Vagina (tissue), 2 donors: ENCODE measurements at places on chromosomes 11 and 22. TPM values are rescaled to one million over a fixed set of nuclear protein-coding genes. Genes with fewer than 3 reads are reported as not detected.
A peak's percentile ranks its signal among the peaks of the same experiment; 100 is the strongest.

GRCh38 chr11:416757-417621, 2.2 kb upstream of the SIGIRR start:
- no peak for DNase-seq

The CDON gene
- total RNA-seq: 9.8 TPM

DNA sequence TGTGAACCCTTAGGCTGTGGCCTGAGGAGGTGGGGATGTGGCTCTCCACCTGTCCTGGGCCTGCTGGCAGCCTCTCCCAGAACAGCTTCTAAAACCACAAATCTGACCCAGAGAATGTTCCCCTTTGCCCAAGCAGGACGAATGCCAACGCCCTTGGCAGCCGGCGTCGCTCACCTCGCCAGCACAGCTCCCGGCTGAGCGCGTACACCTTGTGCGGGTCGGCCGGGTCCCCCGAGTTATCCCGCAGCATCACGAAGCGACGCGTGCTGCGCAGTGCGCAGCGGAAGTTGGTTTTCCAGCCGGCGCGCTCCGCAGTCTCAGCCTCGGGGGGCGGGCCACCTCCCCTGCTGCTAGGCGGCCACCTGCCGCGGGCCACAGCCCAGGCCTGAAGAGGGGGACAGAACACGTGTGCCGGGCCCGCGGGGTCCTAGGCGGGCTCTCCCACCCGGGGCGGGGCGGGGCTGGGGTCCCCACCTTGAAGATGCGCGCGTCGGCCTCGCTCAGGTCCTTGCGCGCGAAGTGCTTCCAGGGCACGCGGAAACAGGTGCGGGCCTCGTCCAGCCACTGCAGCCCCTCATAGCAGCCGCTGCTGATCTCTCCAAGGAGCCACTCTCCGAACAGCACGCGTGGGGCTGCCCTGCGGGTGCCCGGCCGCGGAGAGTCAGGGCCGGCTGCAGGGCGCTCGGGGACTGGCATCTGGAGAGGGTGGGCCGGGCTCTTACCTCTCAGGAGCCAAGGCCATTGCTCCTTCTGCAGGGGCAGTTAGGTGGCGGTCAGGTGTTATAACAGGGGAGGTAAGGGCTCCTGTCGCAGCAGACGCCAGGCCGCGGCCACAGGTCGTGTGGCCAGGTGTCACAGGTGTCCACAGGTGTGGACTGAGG, 887 bp downstream of the IRF7 start:
- peak; percentile 87 for DNase-seq

The POU2AF1 gene
- not detected for total RNA-seq

DNA sequence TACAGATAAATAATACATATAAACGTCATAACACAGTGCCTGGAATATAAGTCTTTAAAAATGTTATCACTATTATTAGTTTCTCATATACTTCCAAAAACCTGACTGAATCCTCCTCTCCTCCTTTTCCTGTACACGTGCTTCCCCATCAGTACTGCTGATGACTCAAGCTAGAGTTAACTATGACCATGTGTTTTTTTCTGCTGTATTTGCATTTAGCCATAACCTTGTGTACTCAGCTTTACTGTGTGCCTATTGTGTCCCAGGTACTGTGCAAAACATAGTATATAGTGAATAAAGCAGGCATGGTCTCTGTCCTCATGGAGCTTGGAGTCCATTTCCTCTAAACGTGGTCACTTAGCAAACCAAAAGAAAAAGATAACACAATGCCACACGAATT, 56.5 kb upstream of the ARHGAP32 start:
- no peak for DNase-seq
